CD4-positive, alpha-beta T cell treated with Interferon gamma for 1 hour (primary cell): ENCODE measurements at places on chromosomes 12 and 14.

DNA sequence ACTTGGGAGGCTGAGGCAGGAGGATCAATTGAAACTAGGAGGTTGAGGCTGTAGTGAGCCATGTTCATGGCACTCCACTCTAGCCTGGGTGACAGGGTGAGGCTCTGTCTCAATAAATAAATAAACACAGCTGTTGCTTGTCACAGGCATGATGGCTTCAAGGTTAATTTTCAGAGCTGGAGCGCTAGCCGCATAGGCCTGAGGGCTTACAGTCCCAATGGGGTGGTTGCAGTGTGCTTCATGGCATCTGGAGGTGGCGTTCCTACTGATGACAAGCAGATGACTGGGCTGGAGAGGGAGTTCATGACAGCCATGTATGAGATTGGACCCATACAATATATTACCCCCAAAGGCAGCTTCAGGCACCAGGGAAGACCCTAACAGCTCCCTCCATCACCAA lies 1.6 kb upstream of the FMNL3 start:
- DNase-seq = no peak

DNA sequence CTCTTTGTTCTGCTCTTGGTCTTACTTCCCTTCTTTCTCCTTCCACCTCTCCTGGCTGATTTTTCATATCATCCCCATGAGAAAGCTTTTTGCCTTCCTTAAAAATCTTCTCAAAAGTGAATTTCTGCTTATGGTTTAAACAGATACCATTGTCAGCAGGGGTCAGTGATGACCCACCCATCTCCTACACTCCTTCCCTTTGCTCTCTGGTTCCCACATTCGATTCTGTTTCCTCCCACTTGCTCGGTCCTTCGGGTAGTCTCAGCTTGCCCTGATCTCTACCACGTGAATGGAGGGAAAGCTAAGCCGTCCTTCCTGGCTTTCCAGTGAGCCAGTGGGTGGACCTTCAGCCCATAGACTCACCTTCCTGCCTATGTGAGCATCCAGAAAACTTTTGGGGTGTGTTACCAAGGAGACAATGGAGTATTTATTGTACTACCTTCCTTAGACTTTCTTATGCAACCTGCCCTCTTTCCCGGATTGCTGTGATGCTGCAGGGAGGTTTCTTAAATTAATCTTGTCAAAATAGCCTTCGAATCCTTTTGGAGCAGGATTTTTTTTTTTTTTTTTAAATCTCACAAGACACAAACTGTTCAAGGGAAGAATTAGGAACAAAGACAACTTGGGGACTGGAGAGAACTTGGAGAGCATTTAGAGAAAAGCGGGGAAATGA lies 306.3 kb downstream of the CACNA1C start:
- no peak for DNase-seq

- DNase-seq = no peak
Observed at GRCh38 chr12:130879781-130880389, 8.0 kb downstream of the RAN start.

- DNase-seq = no peak
Observed at GRCh38 chr14:103763730-103764488, 48.3 kb downstream of the ZFYVE21 start.

DNA sequence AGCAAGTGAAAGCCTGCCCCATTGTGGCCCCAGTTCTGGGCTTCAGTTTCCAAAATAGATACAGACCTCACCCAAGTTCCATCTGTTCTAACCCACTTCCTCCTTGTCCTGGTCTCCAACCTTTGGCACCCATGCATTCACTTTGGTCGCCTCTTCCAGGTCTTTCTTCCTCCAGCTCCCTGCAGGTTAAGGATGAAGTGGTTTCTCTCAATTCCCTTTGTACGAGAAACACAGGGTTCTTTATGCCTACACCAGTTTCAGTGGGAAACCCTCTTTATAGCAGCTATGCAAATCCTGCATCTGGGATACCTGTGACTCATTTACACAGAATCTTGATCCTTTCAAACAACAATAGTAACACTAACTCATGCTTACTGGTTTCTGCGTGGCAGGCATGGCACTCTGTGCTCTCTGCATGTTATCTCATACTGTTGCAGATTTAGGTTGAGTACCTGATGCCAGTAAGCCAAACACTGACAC lies 110.6 kb upstream of the AMIGO2 start:
- no peak for DNase-seq

DNA sequence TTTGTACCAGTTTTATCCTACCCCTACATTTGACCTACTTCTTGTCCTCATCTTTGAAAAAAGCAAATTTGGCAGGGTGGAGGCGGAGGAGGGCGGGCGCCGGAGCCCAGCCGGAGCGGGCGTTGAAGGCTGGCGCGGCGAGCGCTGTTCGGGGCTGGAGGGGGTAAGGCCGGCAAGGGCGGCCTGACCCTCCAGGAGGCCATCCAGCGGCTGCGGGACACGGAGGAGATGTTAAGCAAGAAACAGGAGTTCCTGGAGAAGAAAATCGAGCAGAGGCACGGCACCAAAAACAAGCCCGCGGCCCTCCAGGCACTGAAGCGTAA lies 27.2 kb downstream of the FBXO34 start:
- no peak for DNase-seq

DNA sequence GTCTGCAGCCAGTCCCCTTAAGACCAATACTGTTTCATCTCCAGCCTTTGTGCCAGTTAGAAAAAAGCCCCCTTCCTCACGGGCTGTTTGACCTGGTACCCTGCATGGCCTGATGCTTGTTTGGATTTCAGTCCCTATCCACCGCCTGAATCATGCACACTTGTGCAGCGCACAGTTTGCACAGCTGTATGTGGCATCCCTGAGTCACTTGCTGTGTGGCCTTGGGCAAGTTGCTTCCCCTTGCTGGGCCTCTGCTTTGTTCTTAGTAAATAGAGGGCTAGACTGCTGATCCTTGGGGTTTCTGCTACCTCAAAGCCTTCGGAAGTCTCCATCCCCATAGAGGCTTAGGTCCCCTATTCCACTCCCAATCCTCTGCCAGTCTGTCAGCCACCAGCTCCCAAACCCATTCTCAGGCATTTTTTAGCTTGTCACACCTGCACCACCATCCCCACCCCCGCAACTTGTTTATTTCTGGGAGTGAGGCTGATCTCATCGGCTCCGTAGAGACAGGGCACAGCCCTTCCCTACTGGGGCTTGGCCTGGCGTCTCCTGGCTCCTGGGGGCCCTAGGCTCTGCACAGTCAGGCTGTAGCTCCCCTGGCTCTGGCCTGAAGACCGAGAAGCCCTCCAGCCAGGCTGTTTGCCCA lies 8.8 kb downstream of the KRT80 start:
- no peak for DNase-seq

GRCh38 chr12:24600996-24601395 lies 347.9 kb downstream of the BCAT1 start:
- DNase-seq = no peak

DNA sequence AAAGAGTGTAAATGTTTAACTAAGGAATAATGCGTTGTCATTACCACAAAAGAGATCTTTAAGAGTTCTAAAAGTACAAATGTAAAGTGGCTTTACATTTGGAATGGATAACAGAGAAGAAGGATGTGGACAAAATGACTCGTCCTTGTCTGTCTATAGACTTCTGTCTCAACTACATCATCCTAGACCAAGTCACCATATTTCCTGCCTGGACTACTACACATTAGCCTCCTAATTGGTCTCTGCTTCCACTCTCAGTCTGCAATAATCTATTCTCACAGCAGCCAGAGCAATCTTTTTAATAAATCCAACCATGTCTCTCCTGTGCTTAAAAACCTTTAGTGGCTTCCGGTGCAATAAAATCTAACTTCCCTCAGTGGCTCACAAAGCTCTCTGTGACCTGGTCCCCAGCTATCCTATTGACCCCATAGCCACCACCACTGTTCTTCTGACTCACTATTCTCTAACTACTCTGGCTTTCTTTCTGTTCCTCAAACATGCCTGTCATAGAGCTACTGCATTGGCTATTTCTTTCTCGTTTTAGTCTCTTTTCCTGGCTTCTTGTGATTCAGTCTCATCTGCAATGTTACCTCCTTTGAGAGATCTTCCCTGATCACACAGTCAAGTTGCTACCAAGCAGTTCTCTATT lies 91.1 kb downstream of the MYF5 start:
- no peak for DNase-seq

DNA sequence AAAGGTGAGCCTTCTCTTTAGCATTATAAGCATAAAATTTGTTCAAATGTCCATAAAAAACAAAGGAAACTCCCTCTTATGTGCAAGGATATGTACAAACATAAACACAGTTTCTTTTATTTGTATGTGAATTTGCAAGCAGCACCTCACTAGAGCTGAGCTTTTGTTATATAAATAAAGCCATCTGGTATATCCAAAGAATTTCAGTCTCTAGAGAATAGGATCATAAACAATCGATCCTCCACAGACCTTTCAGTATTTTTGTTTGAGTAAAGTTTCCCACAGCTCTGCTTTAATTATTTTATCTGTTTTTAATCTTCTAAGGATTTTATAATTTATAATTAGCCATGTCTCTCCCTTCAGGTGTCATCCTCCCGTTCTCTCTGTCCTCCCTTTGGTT lies 89.2 kb downstream of the OTOGL start:
- no peak for DNase-seq

DNA sequence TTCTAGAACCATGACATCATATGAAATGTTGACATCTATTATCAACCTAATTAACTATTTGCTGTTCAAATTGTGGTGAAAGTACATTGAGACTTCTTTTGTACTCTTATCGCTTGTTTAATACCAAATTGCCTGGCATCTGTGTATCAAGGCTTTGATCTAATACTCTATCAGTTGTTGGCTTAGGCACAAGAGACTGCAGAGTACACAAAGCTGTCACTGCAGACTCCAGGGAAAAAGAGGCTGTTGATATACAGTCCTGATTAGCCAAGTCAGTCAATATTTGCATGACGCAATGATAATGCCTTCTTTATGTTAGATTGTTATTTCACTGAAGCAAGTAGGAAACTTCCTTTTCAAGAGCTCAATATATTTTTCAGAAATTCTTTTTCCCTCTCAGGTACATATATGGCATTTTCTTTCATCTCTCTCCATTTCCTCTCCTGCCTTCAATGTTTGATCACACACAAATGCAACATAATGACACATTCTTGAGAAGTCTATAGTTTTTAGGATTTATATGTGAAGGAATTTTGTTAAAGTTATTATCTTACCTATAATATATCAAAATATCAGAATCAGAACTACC lies 32.3 kb upstream of the PTCSC3 start:
- DNase-seq = no peak

GRCh38 chr12:20514598-20514997 lies 146.3 kb downstream of the PDE3A start:
- DNase-seq = no peak

- DNase-seq = no peak
Observed at GRCh38 chr12:17020765-17021164, 414.8 kb upstream of the LMO3 start.
